Renal cortical epithelial cell (primary cell): ENCODE measurements at places on chromosomes 6 and 20. TPM values are rescaled to one million over a fixed set of nuclear protein-coding genes. Genes with fewer than 3 reads are reported as not detected.

Gene DEFB127
- total RNA-seq, result not detected in 2 replicates

Gene GJA10
- total RNA-seq, result not detected in 2 replicates

- DNase-seq, result no peak
Measured at GRCh38 chr20:61307686-61308476, 55.8 kb downstream of the CDH4 start.

DNA sequence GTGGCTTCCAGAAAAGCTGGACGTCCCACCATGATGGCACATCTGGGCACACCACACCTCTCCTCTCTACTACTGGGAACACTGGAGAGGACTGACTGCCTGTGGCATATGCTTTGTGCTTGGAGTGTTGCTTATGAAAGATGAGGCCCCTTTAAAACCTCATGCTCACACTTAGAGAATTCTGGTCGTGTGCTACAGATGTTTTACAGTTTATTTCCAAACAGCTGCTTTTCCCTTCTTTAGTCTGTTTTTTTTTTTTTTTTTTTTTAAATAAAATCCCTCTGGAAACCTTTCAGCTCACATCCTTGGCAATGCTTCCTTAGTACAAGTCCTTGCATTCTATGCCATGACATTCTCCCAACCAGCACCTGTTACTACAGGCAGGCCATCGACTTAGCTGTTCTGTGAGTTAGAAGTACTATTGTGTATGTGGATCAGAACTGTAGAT, 60.3 kb downstream of the BMP6 start:
- DNase-seq, result no peak

Gene CPNE5
- total RNA-seq, result 0.15 and 0.17 TPM in 2 replicates

Gene BAG2
- 9.2 and 14.6 TPM in 2 replicates for total RNA-seq

- no peak for DNase-seq
Measured at GRCh38 chr20:30922129-30922528, 335.3 kb upstream of the DEFB115 start.

DNA sequence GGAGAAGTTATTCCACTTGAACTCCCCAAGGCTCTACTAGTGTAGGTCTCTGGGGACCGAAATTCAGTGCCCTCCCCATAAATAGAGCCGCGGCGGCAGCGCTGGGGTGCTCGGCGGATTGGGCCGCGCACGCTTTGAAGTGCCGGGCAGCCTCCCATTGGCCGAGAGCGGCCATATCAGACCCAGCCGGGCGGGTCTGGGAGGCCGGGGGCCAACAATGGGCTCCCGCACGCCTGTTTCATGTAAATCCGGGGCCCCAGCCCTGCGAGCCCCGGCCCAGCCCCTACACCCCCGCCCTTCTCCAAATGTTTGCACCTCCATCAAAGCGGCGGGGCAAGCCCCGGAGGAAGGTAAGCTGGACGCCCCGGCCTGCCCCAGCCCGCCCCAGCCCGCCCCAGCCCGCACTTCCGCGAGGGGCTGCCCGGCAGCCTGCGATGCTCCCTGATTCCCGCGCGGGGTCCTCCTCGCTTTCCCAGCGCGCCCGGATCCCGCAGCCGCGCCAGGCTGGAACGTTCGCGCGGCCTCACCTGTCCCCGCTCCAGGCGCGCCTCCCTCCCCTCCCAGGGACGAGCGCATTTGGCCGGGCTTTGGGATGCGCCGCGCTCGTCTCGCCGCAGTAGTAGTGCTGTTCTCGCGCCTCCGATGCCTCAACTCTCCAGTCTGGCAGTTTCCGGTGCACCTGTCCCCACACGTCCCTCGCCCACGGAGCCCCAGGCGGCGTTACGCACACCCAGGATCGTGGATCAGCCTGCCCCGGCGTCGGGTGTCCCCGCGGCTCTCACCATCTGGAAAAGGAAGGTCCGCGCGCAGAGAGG, at the start of gene TBXT:
TSS of gene TBXT (minus strand) at position 51 of the 815 bp plus-strand sequence. CDS start 260 bp downstream, outside the sequence.
- DNase-seq, result no peak

- DNase-seq, result peak; percentile 45
Measured at GRCh38 chr6:73665686-73666319, 12.0 kb upstream of the SLC17A5 start.

Gene POU5F1
- 6.6 and 11.3 TPM in 2 replicates for total RNA-seq

DNA sequence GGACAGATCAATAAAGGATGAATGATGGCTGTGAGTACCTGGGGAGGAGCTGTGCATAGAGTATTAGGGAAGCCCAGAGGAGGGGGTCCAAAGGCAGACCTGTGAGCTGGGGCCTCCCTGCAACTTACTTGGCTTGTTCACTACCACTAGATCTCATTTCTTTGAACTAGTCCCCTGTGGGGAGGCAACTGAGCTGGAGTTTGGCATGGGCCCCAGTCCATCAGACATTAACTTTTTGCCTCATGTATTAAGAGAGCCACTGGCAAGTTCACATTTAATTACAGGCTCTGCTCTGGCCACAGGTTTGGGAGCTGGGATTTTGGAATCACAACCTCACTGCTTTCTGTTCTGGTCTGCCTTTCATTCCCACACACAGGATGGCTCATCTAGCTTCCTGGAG, 254.1 kb downstream of the PRL start:
- DNase-seq, result peak; percentile 84
